ENCODE measurements at places on chromosomes 7 and 10.

DNA sequence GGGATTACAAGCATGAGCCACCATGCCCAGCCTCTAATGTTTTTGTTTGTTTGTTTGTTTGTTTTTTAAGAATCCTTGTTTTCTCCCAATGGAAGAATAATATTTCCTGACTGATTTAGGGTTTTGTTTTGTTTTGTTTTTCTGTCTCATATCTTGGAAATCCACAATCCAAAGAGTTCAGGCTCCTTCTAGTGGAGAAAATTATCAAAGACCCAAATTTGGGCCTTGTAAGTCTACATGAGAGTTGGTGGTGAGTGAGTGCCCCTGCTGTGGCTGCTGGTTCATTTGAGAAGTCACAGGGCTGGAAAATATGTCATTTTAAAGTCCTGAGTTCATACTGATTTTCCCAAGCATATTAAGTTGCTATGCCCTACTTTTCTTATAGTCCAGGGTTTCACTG, 33.5 kb upstream of the KLHL7 start:
- no peak for DNase-seq

GRCh38 chr10:119289227-119289920, 82.0 kb downstream of the GRK5 start:
- no peak for DNase-seq

DNA sequence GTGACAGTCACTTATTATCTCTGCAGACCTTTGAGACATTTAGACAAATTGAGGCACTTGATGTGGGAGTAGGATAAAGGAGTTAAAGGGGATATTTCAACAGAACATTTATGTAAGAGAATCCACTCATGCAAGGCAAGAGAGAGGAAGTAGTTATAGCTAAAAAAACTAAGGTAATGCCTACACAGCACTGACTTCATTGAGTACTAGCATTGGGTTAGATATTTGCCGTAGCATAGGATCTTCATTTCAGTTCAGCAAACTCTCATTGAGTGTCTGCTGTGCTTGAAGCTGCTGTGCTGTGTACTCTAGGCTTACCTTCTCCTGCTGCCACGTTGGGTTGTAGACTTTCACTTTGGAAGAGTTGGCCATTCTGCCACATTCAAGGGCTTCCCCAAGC, 10.5 kb upstream of the ENTPD1 start:
- DNase-seq: no peak

- DNase-seq: no peak
These were observed 559 bp downstream of the VTI1A start for GRCh38 chr10:112447620-112447928.

- DNase-seq: no peak
These were observed 8.3 kb downstream of the ANKRD7 start for GRCh38 chr7:118232837-118233236.

- DNase-seq: no peak
These were observed 191.6 kb downstream of the BICC1 start for GRCh38 chr10:58704226-58704625.

DNA sequence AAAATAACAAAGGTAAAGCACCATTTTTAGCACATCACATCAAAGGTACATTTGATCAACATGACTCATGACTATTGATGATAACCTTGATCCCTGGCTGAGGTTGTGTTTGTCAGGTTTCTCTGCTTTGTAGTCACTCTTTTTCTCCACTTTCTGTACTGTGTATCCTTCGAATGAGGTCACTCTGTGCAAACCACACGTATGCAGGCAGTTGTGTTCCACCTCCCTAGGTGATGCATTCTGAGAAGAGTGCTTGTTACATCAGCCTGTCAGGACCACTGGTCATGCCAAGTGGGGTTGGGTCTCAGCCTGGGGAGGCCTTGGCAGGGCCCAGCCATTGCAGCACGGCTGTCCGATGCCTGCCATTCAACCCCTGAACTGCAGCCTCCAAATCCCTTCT, 62.8 kb upstream of the GJD4 start:
- no peak for DNase-seq

DNA sequence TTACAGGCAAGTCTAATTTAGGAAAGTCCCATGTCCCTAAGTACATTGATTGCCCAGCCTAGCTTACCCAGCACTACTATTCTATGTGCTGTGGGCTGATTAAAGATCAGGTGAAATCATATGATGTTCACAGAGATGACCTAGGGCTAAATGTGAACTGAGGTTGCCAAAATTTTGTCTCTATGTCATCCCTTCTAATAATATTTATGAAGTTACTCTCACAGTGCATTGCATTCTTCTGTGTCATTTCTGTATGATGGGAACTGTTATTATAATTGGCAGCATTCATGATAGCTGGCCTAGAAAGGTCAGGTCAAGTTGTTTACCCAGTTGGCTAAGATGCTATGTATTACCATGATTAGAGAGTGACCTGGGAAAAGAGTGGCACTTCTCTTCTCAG, 2.8 kb upstream of the PDK4 start:
- no peak for DNase-seq

Data from activated naive CD8-positive, alpha-beta T cell treated with anti-CD3 and anti-CD28 coated beads, Interleukin-2, amount 50 U/mL, for 24 hours (primary cell).